ENCODE measurements at places on chromosomes 13 and 19.

- peak; percentile 74 for DNase-seq
These were observed at the start of gene ZDHHC20 for GRCh38 chr13:21458813-21459701. TSS of gene ZDHHC20 (minus strand) at chr13:21459303. CDS start at chr13:21459171, 132 bp downstream.

DNA sequence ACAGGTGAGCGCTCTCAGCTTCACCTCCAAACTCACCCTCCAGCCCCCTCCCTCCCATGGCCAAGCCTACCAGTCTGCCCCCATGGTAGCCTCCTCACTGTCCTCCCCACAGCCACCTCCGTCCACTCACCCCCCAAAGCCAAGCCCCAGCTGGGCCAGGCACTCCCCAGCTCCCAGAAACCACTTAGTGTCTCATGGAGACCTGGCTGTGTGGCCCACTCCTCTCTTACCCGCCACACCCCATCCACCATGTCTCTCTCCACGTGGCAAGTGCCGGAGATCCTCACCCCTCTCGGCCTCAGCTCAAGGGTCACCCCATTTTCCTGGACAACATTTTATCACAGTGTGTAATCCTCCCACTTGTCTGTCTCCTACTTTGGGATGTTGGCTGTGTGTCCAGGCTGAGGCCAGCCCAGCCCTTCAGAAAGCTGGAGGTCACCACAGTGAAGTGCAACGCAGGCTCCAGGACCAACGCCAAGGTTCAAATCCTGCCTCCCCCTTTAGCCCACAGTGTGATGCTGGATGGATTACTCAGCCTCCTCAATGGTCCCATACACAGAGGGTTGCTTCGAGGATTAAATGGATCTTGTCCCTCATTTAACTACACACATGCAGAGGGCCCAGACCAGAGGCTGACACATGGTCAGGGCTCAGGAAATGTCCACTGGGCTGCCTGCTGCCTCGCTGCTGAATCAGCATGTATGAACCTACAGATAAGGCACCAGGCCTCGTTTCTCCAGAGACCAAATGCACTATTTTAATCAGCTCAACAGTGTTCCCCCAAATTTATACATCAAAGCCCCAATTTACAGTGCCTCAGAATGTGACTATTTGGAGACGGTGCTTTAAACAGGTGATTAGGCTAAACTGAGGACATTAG, 71.3 kb downstream of the CEBPG start:
- DNase-seq, result no peak

DNA sequence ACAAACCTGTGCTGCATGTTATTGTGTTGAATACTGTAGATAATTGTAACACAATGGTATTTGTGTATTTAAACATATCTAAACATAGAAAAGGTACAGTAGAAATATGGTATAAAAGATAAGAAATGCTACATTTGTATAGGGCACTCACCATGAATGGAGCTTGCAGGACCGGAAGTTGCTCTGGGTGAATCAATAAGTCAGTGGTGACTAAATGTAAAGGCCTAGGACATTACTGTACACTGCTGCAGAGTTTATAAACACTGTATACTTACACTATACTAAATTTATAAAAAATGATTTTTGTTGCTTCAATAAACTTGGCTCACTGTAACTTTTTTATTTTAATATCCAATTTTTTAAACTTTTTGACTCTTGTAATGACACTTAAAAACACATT, 34.4 kb downstream of the LMO7 start:
- DNase-seq, result no peak

- DNase-seq, result no peak
These were observed 584.2 kb upstream of the SLITRK1 start for GRCh38 chr13:84466461-84466860.

DNA sequence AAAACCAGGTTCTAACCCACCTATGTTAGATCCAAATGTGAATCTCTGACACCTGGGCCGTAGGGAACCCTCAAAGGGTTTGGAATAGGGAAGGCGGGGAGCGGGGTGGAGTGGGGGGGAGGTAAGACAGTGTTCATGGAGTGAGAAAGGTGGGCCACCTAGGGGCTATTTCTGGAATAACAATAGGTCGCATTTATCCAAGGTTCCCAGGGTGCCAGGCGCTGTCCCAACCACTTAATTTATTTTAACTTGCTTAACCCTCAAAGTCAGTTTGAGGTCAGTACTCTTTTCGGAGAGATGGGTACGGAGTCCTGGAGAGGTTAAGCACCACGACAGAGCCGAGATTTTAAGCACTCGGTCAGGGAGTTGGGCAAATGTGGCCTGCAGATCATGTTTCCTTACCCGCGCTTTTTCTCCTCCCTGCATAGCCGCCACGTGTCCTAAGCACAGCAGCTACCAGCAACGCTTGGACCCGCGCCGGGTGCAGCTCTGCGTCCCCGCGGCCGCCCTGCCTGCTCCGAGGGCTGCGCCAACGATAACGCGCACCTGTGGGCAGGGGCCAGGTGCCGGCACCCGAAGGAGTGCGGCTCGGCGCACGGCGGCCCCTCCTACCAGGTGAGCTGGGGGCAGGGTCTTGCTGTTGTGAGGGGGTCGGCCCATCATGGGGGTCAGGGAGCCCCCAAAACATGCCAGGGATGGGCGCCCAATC, 25.0 kb upstream of the FXYD3 start:
- DNase-seq, result peak; percentile 43

- DNase-seq, result peak; percentile 60
These were observed 21.8 kb downstream of the DCAF15 start for GRCh38 chr19:13974073-13974472.

- peak; percentile 86 for DNase-seq
These were observed at the start of the genes BRCA2 and ZAR1L for GRCh38 chr13:32315238-32316027. TSS of gene BRCA2 (plus strand) at chr13:32315508. CDS start at chr13:32316461, 953 bp downstream. TSS of gene ZAR1L (minus strand) at chr13:32315363. CDS start at chr13:32311925, 3,438 bp downstream.

GRCh38 chr13:79898996-79899395, 418.0 kb downstream of the NDFIP2 start:
- DNase-seq, result no peak

- no peak for DNase-seq
These were observed at the start of gene SYT5 for GRCh38 chr19:55179606-55180484. TSS of gene SYT5 (minus strand) at chr19:55180289. CDS start at chr19:55179041, 1,248 bp downstream.

GRCh38 chr13:82298106-82298505, 1584.2 kb downstream of the SLITRK1 start:
- no peak for DNase-seq

DNA sequence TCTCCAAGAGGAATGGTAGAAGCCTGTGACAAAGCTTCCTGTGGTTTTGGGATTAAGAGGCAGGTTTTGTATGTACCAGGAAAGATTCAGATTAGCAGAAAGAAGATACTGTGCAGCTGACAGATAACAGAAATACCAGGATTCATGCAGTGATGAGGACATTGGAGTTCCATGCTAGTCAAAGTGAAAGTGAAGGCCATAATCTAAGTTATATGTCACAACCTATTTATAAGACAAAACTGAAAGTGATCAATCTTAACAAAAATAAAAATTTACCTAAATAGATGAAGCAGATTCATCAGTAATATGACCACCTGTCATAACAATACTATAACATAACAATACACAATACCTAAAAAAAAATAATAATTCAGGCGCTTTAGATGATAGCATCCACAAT, 1305.2 kb upstream of the PCDH9 start:
- no peak for DNase-seq

DNA sequence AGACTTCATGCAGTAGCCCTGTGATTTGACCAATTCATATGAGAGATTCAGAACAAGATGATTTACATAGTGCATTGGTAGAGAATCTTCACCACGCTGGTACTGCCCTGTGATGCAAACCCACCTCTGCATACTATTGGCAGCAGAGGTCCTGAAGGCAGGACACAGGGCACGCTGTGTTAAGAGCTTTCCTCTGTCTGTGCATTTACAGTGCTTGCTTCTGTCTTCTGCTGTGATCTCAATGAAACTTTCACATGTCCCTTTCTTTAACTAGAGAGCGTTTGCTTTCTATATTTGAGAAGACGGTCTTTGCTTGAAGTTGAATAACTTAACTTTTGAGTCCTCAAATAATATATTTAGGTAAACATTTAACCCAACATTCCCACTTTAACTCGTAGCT, 219.0 kb upstream of the SPRY2 start:
- no peak for DNase-seq

GRCh38 chr19:1106841-1107660, 3.3 kb downstream of the GPX4 start:
- peak; percentile 57 for DNase-seq

DNA sequence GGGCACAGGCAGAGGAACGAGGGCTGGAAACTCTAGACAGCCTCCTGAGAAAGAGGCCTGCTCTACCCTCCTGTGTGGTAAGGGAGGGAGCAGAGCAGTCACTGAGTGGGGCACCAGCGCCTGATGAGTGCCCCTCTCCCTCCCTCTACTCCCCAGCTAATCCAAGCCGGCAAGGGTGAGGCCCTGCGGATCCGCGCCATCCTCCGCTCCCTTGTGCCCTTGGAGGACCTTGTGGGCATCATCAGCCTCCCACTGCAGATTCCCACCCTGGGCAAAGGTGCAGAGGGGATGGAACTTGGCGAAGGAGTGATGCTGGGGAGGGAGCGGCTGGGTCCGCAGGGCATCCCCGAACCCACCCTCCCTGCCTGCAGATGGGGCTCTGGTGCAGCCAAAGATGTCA, 67.0 kb downstream of the RYR1 start:
- DNase-seq, result no peak

DNA sequence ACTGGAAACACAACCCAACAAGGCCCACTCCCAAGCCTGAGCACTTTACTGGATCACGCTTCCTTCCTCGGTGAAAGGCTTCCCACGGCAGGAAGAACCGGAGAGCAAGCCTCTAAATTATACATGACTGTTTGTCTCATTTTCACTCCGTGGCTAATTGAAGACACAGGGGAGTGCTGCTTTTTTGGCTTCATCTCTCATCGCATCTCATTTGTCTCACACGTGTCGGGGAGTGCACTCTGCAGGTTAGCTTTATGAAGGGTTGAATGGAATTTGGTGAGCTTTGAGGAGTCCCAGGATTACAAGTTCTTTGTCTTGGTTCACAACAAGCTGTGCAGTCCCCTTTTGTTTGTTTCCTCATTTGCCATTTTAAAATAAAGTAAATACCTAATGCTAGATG, 544.6 kb downstream of the GPC6 start:
- no peak for DNase-seq

- DNase-seq, result no peak
These were observed 15.3 kb downstream of the SYMPK start for GRCh38 chr19:45847663-45848062.

DNA sequence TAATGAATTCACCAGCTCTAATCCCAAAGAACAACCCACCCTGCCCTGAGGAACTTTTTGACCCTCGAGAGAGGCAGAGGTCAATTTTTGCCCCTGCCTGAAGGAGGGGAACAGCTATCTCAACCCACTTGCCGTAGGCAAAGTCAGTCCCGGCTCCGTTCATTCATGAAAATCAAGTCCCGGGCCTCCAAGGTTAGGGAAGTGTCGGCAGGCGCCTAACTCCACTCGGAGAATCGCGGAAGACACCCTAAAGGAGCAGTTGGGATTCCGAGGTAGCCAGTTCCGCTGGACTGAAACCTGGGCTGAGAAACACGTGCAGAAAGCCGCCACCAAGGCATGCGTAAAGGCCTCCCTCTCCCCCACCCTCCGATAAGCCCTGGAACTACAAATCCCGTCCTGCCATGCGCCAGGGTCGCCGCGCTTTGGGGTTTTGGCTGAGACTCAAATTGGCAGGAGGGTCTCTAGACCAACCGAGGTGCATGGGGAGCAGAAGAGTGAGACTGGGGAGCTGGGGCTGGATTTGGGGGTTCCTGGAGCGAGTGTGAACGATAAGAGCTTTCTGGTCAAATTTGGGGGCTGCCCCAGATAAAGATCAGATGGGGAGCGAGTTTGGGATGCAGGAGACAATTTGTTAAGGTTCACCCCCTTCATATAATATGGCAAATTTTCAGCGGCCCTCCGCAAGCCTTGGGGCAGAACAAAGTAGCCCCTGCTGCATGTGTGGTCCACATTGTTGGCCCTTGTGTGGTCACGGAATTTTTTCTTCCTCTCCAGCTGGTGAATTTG, at the start of gene TNPO2:
Gene TNPO2, minus strand, starts transcription at position 292 of the 786 bp plus-strand sequence. CDS start 2,955 bp downstream, outside the sequence.
- DNase-seq, result peak; percentile 57

GRCh38 chr19:49801966-49802661, 11.0 kb downstream of the FUZ start:
- peak; percentile 85 for DNase-seq

DNA sequence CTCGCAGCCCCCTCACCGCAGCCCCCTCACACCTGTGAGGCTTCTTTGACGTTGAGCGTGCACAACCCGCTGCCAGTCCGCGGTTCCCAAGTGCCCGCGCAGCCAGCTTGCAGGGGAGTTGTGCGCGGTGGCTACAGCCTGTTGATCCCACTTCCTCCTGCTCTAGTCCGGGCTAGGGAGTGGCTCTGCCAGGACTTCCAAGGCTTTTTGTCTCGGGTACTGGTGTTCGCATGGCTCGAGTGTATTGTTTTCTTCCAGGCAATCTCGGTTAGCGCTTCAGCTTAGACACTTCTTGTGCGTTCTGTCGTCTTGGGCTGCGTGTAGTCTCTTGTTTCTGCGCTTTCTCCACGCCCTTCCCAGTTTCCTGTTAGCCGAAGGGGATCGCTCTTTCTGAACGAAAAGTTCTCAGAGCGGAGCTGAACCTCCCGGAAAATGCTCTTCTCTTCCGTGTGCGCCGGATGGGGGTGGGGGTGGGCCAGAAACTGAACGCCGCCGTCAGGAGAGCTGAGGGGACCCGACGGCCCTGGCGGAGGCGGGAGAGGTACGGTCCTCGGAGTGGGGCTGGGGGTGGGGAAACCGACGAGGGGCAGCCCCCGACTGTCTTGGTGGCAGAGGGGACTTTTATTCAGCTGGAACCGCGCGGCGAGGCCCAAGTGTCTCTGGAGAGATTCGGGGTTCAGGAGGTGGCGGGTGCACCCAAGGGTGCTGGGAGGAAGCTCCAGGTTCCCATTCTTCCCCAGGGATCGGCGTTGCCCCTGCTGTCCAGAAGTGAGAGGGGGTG, 697 bp upstream of the DGKH start:
- DNase-seq, result peak; percentile 71

DNA sequence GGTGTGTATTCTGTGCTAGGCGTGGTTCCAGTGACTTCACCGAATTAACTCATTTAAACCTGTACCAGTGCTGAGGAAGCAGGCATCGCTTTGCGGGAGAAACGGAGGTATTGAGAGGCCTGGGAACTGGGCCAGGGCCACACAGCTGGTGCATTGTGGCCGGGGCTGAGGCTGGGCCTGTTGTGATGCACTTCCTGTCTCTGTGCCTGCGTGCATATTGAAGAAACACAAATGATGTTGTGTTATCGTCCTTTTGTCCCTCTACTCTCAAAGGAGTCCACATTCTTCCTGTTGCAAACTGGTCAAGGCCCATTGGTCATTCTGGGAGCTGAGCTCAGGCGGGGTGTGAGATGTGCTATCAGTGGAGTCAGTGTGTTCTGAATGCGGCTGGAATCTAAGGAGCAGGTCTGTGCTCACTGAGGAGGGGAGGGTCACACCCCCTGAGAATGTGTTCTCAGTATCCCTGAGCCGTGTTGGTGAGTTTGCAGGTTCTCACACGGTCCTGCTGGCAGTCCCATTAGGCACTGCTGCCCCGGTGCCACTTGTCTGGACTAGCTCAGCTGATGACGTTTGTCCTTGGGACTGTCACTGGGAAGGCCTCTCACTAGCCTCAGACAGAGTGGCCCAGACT, 62.1 kb downstream of the ARHGEF7 start:
- no peak for DNase-seq
